Mammary epithelial cell (primary cell): ENCODE measurements at places on chromosomes 1 and 21. TPM values are rescaled to one million over a fixed set of nuclear protein-coding genes. Genes with fewer than 3 reads are reported as not detected.

- no peak for DNase-seq
Observed at GRCh38 chr1:11682799-11683198, 1.9 kb upstream of the MAD2L2 start.

- no peak for DNase-seq
Observed at GRCh38 chr1:96281491-96281890, 440.1 kb upstream of the PTBP2 start.

DNA sequence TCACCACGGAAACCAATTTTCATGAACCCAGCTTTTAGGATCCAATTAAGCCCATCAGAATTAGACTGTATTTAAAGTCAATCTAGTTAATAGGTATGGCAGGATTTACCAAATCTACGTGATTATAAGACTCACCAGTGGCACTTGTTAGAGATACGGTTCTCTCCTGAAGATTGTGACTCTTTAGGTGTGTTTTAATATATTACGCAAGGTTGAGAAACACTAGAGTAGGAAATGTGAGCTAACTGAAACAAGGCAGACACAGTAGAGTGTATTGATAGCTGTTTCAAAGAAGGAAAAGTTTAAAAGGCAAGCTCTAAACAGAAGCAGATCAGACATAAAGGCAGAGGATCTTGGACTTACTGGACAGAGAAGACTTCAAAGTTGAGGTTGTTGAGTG is 11.2 kb upstream of the RPE65 start:
- no peak for DNase-seq

PEAR1 gene
- 0.83 TPM for total RNA-seq
